Ureter (tissue), 1 donor: ENCODE measurements at places on chromosomes 2 and 18. TPM values are rescaled to one million over a fixed set of nuclear protein-coding genes. Genes with fewer than 3 reads are reported as not detected.

- DNase-seq, result no peak
Observed at GRCh38 chr2:229646186-229646723, 68.1 kb downstream of the DNER start.

DNA sequence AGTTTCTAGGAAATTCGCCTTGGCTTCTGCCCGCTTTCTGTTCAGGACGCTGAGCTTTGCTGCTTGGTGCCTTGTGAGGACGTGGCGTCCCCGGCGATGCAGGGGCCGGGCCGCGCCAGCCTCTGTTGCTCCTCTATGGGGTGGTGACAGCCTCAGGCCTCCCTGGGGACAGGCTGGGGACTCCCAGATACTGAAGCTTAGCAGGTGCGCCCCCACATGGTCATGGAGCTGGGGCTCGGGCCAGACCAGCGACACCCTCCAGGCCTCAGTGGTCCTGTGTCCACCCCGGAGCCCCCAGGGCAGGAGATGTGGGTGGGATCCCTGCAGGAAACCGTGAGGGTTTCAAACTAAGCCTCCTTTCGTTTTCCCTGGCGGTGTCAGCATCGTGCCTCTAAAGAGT is 29.2 kb downstream of the KCNG2 start:
- no peak for DNase-seq

- DNase-seq, result no peak
Observed at GRCh38 chr2:224655006-224655537, 61.1 kb downstream of the CCDC195 start.

GRCh38 chr2:108922141-108922915 is 66.7 kb downstream of the EDAR start:
- DNase-seq, result no peak

DNA sequence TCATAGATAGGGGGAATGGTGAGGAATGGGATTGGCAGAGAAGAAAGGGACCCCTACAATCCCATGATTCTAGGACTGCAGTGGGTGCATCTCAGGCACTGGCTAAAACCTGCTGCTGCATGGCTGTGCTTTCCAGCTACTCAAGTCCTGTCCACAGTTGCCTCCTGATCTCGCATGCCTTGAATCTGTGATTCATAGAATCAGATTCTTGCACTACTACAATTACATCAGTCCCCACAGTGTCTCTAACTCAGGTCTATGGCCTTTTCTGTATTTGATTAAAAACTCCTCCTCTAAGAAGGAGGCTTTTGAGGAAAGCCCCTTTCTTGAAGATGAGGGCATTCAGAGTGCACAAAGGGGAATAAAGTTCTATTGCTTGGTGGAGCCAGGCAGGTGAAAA is 117.4 kb downstream of the LRATD1 start:
- DNase-seq, result no peak

- DNase-seq, result no peak
Observed at GRCh38 chr2:32772638-32773447, 145.0 kb downstream of the TTC27 start.

DNA sequence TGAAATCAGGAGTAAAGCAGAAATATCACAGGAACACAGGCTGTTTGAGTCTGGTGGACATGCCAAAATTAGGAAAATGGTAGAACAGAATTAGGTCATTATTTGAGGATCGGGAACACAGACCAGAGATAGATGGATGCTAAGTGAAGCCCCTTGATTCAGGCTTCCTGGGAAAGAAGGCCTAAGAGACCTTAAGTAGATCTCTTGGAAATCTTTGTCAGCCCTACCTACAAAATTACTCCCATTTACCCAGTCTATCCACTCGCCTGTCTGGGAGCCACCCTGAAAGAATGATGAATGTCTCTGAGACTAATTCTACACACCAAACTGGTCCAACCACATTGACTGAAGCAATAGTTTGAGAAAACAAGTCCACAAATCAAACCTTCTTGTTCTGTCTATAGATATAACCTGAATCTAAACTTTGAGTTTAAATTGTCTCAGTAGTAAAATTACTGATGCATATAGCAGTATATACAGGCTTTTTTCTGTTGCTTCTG is 36.6 kb upstream of the TANK start:
- no peak for DNase-seq

- peak; percentile 88 for DNase-seq
Observed at GRCh38 chr2:121151311-121152109, 133.5 kb downstream of the TFCP2L1 start.

DNA sequence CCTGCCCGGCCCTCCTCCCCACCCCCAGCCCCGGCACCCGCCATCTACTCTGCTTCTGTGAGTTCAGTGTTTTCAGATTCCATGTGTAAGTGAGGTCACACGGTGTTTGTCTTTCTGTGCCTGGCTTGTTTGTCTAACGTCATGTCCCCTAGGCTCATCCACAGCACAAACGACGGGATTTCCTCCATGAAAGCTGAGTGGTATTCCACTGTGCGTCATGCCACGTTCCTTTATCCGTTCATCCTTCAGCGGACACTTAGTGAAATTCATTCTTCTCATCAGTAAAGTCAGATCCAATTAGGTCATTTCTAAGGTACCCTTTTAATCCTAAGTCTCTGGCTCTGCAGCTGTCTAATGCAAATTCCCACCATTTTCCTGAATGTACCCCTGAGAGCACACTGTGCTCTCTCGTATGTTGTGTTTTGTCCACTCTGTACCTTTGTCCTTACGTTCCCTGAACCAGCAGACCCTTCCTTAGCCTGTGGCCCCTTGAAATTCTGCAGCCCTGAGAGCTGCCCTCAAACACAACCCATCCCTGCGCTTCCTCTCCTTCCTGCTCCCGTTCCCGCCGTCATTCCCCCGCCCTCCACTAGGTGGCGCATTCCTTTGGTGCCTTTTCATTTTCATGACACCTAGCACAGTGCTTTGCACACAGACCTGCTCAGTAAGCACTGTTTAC is 44.1 kb downstream of the TRAPPC12 start:
- peak; percentile 60 for DNase-seq

Gene TMEM17
- total RNA-seq, result 2.0 TPM

DNA sequence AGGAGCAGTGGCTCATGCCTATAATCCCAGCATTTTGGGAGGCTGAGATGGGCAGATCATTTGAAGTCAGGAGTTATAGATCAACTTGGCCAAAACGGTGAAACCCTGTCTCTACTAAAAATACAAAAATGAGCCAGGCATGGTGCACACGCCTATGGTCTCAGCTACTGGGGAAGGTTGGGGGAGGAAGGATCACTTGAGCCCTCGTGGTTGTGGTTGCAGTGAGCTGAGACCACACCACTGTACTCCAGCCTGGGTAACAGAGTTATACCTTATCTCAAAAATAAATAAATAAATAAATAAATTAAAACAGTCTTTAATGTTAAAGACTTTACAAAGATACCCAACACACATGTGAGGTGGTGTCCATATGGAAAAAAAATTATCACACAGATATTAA is 134.0 kb downstream of the C2orf74 start:
- DNase-seq, result no peak

DNA sequence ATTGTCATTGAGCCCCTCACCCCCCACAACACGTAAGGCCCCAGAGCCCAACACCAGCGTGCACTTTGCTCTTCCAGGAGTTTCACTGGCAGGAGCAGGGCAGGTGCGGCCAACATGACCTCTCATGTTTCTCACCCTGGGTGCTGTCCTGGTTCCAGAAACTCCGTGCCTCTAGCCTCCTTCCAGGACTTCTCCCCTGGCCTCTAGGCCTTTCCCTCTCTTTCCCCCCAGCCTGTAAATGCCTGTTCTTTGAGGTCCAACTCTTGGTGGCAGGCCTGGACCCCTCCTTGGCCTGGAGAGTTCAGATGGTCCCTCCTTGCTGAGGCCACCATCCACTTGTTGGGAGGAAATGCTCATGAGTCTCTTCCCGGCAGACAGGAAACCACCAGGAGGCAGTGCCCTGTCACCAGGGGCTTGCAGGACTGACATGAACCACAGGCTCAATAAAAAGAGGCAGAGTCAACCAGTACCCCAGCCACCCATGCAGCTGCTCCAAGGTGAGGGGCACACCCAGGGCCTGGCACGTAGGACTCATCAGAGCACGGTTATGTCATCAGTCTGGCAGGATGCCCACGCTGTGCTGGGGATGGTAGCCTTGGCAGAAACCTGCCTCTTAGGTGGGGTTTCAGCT is 1.5 kb downstream of the MALL start:
- no peak for DNase-seq

GRCh38 chr2:175396696-175397095 is 215.2 kb upstream of the ATP5MC3 start:
- DNase-seq, result no peak

GRCh38 chr2:195117011-195117410 is 540.0 kb upstream of the SLC39A10 start:
- no peak for DNase-seq

DNA sequence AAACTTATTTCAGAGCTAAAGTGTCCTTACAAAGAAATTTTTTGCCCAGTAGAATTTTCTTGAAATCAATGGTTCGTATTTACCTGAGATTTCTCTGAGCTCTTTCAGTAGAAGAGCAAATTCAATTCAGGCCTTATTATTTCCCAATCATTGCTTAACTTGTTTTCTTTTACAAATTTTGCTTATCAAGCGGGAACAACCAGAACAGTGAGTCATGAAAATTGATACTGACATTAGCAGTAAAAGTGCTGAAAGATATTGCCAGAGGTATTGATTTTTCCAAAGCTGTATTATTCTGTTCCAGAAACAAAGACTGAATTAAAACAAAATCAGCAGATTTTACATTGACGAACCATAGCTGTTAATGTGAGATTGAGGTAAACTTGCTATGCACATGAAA is 10.1 kb upstream of the RIOK3 start:
- DNase-seq, result no peak

DNA sequence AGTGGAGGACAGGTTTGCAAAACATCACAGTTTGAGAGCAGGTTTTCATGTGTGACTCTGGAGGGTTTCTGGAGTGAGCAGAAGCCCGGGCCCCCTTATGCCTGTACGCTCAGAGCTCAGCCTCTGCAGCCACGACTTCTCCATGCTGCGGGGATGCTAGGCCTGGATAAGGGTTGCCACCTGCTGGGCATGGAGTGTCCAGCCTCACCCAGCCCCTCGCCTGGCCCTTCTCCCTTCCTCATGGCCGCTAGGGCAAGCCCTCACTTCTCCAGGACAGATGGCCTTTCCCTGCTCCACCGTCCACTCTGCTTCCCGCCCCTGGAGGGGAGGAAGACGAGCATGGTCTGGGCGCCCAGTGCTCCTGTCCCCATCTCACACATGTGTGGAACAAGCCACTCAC is 318.7 kb downstream of the GBX2 start:
- DNase-seq, result no peak

GRCh38 chr2:217393585-217394032 is 533.7 kb upstream of the TNP1 start:
- peak; percentile 84 for DNase-seq

GRCh38 chr2:71815701-71816474 is 331.8 kb downstream of the CYP26B1 start:
- DNase-seq, result no peak

- no peak for DNase-seq
Observed at GRCh38 chr18:49321797-49322461, 138.5 kb downstream of the DYM start.

DNA sequence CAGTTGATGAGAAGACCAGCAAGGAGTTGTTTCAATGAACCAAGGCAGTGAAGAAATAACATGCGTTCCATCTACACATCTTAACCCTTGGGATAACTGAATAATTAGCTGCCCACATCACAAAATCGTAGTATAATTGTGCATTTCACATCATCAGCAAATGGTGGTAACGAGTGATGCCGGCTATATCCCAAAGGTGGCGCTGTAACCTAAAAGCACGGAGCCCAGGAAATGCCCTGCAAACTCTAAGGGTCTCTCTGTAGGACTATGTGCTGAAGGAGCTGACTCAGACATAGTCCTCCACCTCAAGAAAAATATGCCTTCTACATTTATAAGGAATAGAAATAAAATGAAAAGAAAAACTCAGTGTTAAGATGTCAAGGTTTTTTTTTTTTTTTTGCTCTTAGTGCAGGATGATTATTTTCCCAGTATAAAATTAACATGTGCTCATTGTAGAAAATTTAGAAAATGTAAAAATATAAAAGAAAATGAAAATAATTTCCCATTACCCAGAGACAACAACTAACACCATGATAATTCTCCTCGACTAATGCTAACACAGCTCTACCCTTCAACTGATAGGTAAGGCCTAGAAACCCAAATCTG is 23.1 kb upstream of the DSG3 start:
- no peak for DNase-seq

DNA sequence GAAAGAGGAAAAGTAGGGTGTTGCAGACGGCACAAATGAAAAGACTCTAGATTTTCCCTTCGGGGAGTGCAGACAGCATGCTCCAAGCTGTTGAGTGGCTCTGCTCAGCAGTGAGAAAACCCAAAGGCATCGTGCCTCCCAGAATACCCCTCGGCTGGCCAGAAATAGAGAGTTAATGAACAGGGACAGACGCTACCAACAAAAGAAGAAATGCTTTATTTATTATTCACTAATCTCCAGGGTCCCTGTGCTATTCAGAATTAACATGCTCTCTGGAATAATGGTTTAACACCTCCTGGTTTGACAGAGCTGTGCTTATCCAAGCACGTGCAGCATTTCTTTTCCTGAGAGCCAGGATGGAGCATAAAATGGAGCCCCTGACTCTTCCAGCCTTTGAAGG is 82.3 kb downstream of the AQP4 start:
- DNase-seq, result no peak

GRCh38 chr2:233706720-233707119 is 6.0 kb upstream of the UGT1A5 start:
- DNase-seq, result no peak

DNA sequence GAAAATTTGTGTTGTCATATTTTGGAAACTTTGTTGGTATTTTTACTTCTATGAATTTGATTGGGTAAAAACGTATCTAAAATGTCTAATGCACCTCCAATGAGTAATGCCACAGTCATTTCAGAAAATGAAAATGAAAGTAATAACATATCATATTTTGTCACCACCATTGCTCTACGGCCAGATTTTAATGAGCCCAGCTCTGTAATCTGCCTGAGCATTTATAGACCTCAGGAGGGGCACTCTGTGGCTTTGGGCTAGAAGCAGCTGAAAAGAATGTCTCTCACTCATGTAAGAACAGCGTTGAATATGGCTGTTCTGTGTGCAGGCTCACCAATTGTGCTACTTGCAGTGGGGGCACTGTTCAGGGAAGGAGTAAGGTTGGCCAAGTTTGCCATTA is 32.7 kb upstream of the ABCA12 start:
- no peak for DNase-seq

- DNase-seq, result no peak
Observed at GRCh38 chr18:29853126-29853525, 1189.4 kb downstream of the DSC3 start.

GRCh38 chr2:126507425-126507911 is 148.5 kb upstream of the GYPC start:
- no peak for DNase-seq

GRCh38 chr18:73059280-73059679 is 191.5 kb upstream of the NETO1 start:
- DNase-seq, result no peak

Gene ING5
- 48.0 TPM for total RNA-seq

DNA sequence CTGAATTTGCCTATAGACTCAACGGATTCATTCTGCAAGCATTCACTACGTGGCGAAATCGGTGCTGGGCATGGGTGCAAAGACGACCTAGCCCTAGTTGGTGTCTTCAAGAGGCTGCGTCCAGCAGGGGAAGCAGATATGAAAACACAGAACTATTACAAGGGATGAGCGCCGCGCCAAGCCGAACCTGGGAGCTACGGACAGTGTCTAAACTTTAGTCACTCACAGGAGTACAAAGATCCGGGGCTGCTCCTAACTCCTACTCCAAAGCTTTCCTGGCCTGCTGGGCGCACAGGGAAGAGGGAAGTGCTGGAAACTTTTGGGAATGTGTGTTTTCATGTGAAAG is 732 bp upstream of the ANXA4 start:
- DNase-seq, result peak; percentile 74
